Activated CD4-positive, alpha-beta memory T cell treated with anti-CD3 and anti-CD28 coated beads for 36 hours (primary cell): ENCODE measurements at places on chromosomes 5 and 9.

- no peaks in the 10 kb centered on the region for H3K27me3 ChIP-seq
- no peak for DNase-seq
- H3K4me1 ChIP-seq, result no peaks in the 10 kb centered on the region
- no peak overlapping the region for H3K27ac ChIP-seq
Measured at GRCh38 chr9:94042516-94043360, 41.5 kb upstream of the PTPDC1 start.

DNA sequence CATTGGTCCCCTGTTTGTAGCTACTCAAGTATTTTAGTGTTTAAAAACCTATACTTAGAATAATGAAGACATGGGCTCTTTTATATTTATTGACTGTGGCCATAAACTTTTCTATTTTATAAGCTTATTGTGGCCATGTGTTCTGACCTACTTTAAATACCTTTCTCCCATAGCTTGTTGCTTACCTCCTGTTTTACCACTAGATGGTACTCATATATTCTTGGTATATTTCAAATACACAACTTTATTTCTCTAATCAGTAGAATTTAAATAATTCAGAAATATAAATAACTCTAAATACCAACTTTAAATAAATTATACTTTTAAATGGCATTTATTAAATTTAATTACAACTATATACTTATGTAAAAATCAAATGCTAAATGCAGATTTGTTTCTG, 498.0 kb downstream of the PRDM9 start:
- H3K36me3 ChIP-seq, result no peaks in the 10 kb centered on the region
- no peak for DNase-seq
- H3K4me3 ChIP-seq, result no peak overlapping the region
- H3K27me3 ChIP-seq, result no peaks in the 10 kb centered on the region

- DNase-seq, result no peak
- H3K36me3 ChIP-seq, result no peaks in the 10 kb centered on the region
- H3K27me3 ChIP-seq, result peaks cover 13% of the 10 kb centered on the region
- no peak overlapping the region for H3K4me3 ChIP-seq
- no peaks in the 10 kb centered on the region for H3K4me1 ChIP-seq
Measured at GRCh38 chr5:73812457-73812856, 186.5 kb downstream of the ARHGEF28 start.

- no peaks in the 10 kb centered on the region for H3K27me3 ChIP-seq
- no peak overlapping the region for H3K4me3 ChIP-seq
- no peak for DNase-seq
- H3K4me1 ChIP-seq, result no peaks in the 10 kb centered on the region
- H3K36me3 ChIP-seq, result no peaks in the 10 kb centered on the region
- H3K27ac ChIP-seq, result no peak overlapping the region
Measured at GRCh38 chr9:68832861-68833518, 128.0 kb downstream of the PIP5K1B start.

DNA sequence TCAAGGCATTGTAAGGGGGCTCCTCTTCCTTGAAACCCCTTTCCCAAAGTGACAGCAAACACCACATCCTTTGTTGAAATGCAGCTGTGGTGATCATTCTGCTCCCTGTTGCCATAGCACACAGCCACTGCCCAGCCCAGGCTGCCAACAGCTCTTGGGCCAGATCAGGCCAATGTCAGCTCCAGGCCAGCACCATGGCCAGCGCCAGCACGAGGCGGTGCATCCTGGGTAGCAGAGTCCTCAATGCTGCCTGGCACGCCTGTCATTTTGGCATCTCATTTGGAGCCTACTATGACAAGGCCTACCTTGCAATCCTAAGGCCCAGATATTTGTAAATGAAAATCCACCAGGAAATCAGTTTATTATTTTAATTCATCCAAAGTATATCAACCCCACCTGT, 390.6 kb downstream of the DNAH5 start:
- H3K4me3 ChIP-seq, result no peak overlapping the region
- no peaks in the 10 kb centered on the region for H3K36me3 ChIP-seq
- DNase-seq, result no peak
- no peaks in the 10 kb centered on the region for H3K27me3 ChIP-seq

- H3K4me3 ChIP-seq, result no peak overlapping the region
- H3K27ac ChIP-seq, result no peak overlapping the region
- H3K27me3 ChIP-seq, result peaks cover 15% of the 10 kb centered on the region
- no peak for DNase-seq
Measured at GRCh38 chr9:128208946-128209669, 5.9 kb downstream of the DNM1 start.

DNA sequence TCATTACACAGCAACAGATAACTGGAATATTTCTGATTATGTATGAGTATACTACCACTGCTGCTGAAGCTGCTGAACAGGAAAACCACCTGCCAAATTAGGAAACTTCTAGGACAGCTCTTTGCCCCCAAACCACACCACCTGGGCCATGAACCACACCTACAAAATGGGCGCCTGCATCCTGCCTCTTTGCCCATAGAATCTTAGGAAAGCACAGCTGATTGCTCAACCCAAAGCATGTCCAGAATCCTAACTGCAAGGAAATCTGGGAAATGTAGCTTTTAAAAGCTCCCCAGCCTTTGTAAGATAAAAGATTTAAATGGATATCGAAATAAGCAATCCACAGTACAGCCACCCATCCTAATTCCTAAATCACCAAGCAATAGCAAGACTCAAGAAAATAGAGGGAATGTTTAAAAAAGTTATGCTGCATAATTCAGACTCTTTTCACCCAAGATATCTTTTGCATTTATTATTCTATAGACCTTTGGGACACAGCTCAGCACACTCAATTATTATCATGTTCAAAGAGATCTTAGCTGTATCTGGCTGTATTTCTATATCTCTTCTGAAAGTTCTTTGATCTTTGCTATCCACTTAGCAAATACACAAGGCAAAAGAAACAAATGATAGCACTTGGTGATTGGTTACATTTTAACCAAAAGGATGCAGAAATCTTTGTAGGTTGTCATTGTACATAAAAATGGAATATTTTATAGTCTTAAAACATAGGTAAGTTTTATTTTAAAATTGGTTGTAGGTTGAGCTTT, 6.8 kb upstream of the C9orf152 start:
- no peak overlapping the region for H3K27ac ChIP-seq
- no peak for DNase-seq
- H3K36me3 ChIP-seq, result no peaks in the 10 kb centered on the region
- H3K27me3 ChIP-seq, result peaks cover 3% of the 10 kb centered on the region
- H3K4me3 ChIP-seq, result no peak overlapping the region

GRCh38 chr5:157165668-157166067, 396 bp downstream of the GARIN3 start:
- peak overlapping the region; percentile 91 for H3K27ac ChIP-seq
- H3K36me3 ChIP-seq, result peaks cover 10% of the 10 kb centered on the region
- H3K4me3 ChIP-seq, result peak overlapping the region; percentile 0
- H3K4me1 ChIP-seq, result peaks cover 85% of the 10 kb centered on the region
- H3K27me3 ChIP-seq, result no peaks in the 10 kb centered on the region

- no peaks in the 10 kb centered on the region for H3K36me3 ChIP-seq
- no peaks in the 10 kb centered on the region for H3K4me1 ChIP-seq
- DNase-seq, result no peak
Measured at GRCh38 chr5:173655196-173655797, 38.8 kb upstream of the BOD1 start.

GRCh38 chr5:98268162-98268860, 505.2 kb upstream of the RGMB start:
- no peaks in the 10 kb centered on the region for H3K27me3 ChIP-seq
- no peak overlapping the region for H3K27ac ChIP-seq
- H3K4me1 ChIP-seq, result no peaks in the 10 kb centered on the region
- no peak for DNase-seq
- no peak overlapping the region for H3K4me3 ChIP-seq

GRCh38 chr9:114910541-114910940, 19.9 kb downstream of the TNFSF8 start:
- peaks cover 90% of the 10 kb centered on the region for H3K4me1 ChIP-seq
- H3K27ac ChIP-seq, result peak overlapping the region; percentile 96
- H3K36me3 ChIP-seq, result peaks cover 55% of the 10 kb centered on the region
- H3K27me3 ChIP-seq, result no peaks in the 10 kb centered on the region

DNA sequence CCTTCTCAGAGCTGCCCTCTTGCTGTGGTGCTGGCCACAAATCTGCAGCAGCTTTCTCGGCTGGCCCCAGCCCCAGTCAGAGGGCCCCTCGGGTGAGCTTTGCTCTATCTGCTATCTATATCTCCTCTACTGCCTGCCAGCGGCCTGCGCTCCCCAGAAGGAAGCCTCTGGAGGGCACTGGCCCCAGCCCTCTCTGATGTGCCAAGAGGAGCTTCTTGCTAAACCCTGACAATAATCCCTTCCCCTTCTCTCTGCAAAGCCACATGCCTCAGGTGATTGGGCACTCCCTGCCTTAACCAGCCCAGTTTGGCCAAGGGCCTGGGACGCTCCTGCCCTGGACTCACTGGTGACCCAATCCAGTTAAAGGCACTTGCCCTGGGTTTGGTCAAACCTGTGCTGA, 42.7 kb downstream of the CAMK2A start:
- H3K4me3 ChIP-seq, result no peak overlapping the region
- DNase-seq, result no peak
- H3K27ac ChIP-seq, result no peak overlapping the region
- H3K4me1 ChIP-seq, result no peaks in the 10 kb centered on the region

GRCh38 chr9:12818431-12819000, 43.7 kb downstream of the LURAP1L start:
- H3K36me3 ChIP-seq, result no peaks in the 10 kb centered on the region
- H3K27me3 ChIP-seq, result no peaks in the 10 kb centered on the region
- no peak for DNase-seq
- H3K4me1 ChIP-seq, result no peaks in the 10 kb centered on the region
- no peak overlapping the region for H3K27ac ChIP-seq

- peaks cover 24% of the 10 kb centered on the region for H3K4me1 ChIP-seq
- H3K27ac ChIP-seq, result peak overlapping the region; percentile 42
- H3K27me3 ChIP-seq, result peaks cover 24% of the 10 kb centered on the region
- DNase-seq, result peak; percentile 79
- no peak overlapping the region for H3K4me3 ChIP-seq
- H3K36me3 ChIP-seq, result no peaks in the 10 kb centered on the region
Measured at GRCh38 chr9:96150324-96151227, 151.4 kb downstream of the HSD17B3 start.

GRCh38 chr5:23208959-23209431, 298.4 kb upstream of the PRDM9 start:
- H3K4me1 ChIP-seq, result no peaks in the 10 kb centered on the region
- H3K4me3 ChIP-seq, result no peak overlapping the region
- no peaks in the 10 kb centered on the region for H3K27me3 ChIP-seq
- no peak for DNase-seq

- peaks cover 40% of the 10 kb centered on the region for H3K4me1 ChIP-seq
- H3K27me3 ChIP-seq, result no peaks in the 10 kb centered on the region
- no peak for DNase-seq
- H3K27ac ChIP-seq, result no peak overlapping the region
- H3K4me3 ChIP-seq, result no peak overlapping the region
- H3K36me3 ChIP-seq, result peaks cover 2% of the 10 kb centered on the region
Measured at GRCh38 chr5:136039202-136039601, 10.4 kb downstream of the TGFBI start.

DNA sequence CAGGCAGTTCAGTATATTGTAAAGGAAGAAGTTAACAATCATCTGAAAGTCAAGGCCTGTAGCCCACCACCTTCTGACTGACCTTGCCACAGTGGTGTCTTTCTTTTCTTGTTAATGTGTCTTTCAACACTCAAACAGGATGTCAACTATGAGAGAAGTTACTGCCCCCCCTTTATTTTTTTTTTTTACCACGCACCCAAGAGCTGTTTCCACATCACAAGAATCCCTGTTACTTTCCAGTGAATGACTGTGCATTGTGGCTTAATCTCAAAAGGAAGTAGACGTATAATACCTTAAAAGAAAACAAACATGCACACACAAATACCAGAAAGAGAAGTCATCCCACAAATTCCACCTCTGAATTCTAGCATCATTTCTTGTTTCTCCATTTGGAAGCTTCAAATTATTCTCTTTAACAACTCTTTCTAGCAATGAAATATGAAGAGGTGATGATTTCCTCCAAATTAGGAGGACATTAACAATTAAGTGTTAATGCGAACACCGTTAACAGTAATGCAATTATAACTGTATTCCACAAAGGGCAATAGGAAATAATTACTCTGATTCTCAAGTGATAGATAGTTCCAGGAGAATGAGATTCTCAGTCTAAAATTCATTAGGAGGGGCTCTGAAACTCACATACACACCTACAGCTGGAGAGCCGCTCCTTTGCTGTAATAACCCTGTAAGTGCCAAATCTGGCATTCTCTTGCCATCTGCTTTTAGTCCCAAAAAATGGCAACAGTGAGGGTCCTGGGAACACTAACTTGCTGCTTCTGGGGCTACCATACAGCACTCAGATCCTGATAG, 201.0 kb downstream of the EFNA5 start:
- no peak for DNase-seq
- H3K4me3 ChIP-seq, result no peak overlapping the region
- no peaks in the 10 kb centered on the region for H3K36me3 ChIP-seq
- H3K4me1 ChIP-seq, result peaks cover 6% of the 10 kb centered on the region
- peaks cover 2% of the 10 kb centered on the region for H3K27me3 ChIP-seq
- H3K27ac ChIP-seq, result no peak overlapping the region

DNA sequence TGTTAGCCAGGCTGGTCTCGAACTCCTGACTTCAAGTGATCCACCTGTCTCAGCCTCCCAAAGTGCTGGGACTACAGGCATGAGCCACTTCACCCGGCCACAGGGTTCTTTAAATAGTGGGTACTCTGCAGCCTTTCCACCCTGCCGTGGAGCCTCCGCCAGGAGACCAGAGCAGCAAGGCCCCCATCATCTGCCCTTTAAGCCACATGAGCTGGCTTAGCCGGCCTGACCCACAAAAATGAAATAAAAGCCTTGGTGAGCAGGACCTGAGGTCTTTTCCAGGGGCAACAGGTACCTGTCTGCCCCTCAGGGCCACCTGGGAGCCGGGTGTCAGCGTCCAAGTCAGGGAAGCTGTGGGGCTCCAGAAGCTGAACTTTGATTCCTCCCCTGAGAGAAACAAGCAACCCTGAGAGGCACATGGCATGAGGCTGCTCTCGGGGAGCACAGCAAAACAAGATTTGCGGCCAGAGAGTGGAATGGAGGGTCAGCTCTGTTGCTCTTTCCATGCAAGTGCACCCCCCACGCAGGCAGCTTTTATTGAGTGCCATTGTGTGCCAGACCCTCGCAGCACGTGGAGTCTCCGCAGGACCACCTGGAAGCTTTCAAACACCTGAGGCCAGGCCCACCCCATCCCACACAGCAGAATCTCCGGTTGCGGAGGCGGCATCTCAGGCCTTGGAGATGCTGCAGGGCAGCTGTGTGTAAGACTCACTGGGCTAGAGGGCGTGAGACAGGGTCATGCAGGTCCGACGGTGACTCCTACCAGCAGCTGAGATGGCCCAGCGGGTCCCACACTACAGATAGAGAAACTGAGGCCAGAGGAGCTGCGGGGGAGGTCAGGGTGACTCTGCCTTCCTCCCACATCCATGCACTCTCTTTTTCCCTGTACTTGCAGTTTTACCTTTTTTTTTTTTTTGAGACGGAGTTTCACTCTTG, 4.8 kb upstream of the WNK2 start:
- H3K27me3 ChIP-seq, result peaks cover 28% of the 10 kb centered on the region
- H3K27ac ChIP-seq, result no peak overlapping the region
- no peak for DNase-seq
- H3K4me1 ChIP-seq, result peaks cover 9% of the 10 kb centered on the region

DNA sequence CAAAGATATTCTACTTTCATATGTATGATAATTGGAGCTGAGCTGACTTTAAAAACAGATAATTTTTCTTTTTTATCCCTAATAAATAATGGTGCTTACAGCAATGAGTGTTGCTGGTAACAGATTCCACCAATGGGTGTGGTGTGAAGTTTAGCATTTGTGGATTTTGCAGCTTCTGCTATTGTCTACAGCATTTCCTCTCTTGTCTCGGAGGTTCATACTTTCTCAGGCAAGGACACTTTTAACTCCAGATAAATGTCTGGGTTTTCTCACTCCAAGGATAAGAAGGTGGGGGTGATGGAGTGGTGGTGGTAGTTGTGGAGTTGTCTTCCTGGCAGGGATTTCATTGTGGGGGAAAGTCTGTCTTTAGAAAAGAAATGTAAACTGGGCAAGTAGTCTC, 120.0 kb upstream of the CDKN2B start:
- H3K27me3 ChIP-seq, result peaks cover 12% of the 10 kb centered on the region
- H3K27ac ChIP-seq, result no peak overlapping the region
- H3K4me1 ChIP-seq, result no peaks in the 10 kb centered on the region
- no peak overlapping the region for H3K4me3 ChIP-seq
- no peaks in the 10 kb centered on the region for H3K36me3 ChIP-seq
